ENCODE measurements at places on chromosomes 13 and 19. TPM values are rescaled to one million over a fixed set of nuclear protein-coding genes. Genes with fewer than 3 reads are reported as not detected.

The ZNF699 gene
- 11.7 TPM for total RNA-seq

The CGB3 gene
- not detected for total RNA-seq

The TNFSF9 gene
- total RNA-seq, result 4.5 TPM

The KCNN1 gene
- total RNA-seq, result not detected

The ZNF296 gene
- 3.0 TPM for total RNA-seq

The GARIN5A gene
- 0.64 TPM for total RNA-seq

The CELF5 gene
- 0.17 TPM for total RNA-seq

The PRR22 gene
- 3.5 TPM for total RNA-seq

The KIR2DL1 gene
- not detected for total RNA-seq

The LHB gene
- not detected for total RNA-seq

DNA sequence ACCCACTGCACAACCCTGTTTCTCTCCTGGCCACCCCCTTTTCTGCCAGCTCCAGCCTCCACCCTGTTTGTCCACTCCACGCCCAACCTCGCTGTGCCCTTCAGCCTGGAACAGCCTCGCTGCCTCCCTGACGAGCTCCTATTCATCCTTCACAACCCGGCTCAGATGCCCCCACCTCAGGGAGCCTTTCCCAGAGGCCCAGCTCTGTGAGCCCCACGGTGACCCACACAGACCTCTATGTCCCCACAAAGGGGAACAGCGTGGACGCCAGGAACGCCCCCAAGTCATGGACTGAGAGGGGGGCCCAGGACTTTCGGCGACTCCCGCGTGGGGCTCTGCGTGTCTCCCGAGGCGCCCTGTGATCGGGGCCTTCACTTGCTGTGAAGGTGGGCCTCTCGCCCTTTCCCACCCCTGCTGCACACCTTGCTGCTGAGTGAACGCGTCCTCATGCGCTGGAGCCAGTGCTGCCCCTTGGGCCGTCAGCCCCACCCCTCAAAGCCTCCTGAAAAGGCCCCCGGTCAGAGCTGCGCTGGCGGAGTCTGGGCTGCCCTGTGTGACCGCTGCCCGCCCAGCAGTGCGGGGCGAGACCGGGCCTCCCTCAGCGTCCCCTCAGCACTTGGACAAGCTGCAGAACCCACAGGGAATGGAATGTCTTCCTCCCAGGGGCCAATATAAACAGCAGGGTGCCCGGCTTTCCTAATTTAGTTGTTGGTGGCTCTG is 40.0 kb downstream of the ADPRHL1 start:
- DNase-seq, result no peak

DNA sequence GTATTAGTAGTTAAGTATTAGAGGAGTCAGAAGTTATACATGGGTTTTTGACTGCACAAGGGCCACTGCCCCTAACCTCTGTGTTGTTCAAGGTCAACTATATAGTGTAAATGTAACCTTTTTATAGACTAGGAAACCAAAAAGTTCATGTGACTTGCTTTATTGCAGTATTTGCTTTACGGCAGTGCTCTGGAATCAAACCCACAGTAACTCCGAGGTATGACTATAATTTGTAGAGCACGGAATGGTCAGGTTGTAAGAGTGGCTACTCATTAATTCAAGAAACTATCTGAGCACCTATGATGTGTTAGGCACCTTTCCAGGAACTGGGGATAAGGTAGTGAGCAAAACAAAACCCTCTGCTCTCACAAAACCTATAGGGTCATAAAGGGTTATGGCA is 22.2 kb downstream of the SUPT20H start:
- no peak for DNase-seq

GRCh38 chr19:3606690-3607289 is at the start of gene TBXA2R:
TBXA2R (minus strand) TSS chr19:3606875; CDS start chr19:3600634, 6,241 bp downstream.
- DNase-seq, result peak; percentile 21

GRCh38 chr13:107974409-107974808 is 240.9 kb downstream of the LIG4 start:
- DNase-seq, result no peak

GRCh38 chr13:25908366-25908765 is 143.4 kb downstream of the SHISA2 start:
- no peak for DNase-seq

- DNase-seq, result no peak
Observed at GRCh38 chr13:20908714-20909497, 6.4 kb upstream of the XPO4 start.

DNA sequence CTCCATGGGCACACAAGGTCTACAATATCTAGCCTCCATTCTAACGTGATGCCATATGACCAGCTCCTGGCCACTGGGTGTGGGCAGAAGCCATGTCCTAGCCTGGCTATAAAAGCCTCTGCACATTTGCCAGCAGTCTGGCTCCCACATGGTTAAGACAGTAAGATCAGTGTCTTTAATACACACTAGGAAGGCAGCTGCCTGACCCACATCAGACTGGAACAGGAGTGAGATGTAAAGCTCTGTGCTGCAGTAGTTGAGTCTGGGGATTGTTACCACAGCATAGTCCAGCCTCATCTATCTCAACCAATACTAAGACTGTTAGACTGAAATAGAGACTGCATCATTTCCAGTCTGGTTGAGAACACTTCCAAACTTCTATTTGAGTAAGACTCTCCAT is 533.1 kb downstream of the IRS2 start:
- no peak for DNase-seq

DNA sequence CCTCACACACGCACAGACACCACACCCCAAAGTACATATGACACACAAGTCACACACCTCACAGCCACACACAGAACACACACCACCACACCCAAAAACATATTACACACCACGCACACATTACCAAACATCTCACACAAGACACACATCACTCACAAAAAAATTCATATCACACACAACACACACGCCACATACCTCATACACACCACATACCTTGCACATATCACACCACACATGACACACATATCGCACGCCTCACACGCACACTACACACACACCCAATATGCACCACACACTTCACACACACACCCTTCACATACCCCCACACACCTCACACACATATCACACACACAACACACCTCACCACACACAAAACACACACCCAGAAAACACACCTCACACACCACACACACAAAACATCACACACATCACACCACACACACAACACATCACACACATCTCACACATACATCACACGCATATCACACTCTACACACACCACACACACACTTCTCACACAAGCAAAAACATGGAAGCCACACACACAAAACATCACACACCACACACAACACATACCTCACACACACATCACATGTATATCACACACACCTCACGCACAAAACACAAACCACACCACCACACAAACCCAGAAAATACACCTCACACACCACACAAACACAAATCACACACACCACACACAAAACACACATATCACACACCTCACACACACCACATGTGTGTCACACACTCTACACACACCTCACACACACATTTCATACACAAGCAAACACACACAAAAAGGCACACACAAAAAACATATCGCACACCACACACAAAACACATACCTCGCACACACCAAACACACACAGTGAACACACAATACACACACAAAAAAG is 132.1 kb downstream of the CRYL1 start:
- DNase-seq, result no peak

DNA sequence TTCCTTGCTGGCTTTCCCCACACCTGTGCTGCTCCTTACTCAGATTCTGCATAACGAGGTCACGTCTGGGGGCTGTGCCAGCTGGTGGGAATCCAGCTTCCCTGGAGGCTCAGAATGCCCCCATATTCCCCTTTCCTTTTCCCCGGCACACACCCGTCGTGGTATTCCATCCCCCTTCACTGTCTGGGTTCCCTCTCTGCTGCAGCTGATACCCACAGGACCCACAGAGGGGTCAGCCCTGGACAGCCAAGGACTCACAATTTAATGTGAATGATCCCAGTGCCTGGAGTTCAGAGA is 4.2 kb upstream of the MYH14 start:
- DNase-seq, result no peak

DNA sequence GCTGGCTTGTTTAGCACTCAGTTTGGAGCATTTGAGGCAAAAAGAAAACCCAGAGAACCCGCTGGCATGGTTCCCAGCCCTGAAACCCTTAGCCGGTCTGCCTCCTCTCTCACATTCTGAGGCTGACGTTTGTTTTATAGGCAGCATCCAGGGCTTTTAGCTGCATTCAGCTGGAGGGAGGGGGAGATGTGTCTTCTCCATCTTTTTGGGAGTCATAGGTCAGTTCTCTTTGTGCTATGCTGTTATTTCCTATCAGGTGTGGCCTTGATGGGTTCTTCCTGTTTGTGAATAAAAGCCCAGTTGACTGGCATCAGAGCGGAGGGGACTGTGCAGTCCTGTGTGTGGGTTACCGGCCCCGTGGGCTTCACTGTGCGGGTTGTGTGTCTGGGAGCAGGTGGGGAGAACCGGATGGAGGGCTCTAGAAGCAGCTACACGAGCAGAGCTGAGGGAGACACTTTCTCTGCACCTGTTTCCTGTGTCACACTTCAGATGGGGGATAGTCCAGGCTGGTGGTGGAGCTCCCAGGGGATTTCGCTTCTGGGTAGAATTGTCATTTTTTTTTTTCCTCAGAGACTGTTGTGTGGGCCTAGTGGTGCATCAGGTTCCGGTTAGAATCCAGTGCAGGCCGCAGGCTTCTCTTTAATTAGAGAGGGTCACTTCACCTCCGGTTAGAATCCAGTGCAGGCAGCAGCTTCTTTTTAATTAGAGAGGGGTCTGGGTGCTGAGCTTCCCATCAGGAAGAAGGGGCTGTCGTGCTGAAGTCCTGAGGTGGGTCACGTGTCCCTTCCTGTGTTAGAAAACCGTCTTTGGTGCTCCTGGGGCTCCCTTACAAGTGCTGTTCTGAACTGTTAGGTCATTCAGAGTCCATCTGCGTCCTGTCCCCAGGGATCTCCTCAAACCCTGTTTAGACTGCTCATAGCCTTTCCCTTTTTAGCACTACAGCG is 69.6 kb downstream of the ARHGEF7 start:
- peak; percentile 81 for DNase-seq

- no peak for DNase-seq
Observed at GRCh38 chr19:22545751-22546150, 88.4 kb upstream of the ZNF492 start.

- DNase-seq, result peak; percentile 4
Observed at GRCh38 chr19:49718991-49719390, 28.1 kb downstream of the CPT1C start.

- no peak for DNase-seq
Observed at GRCh38 chr13:23790577-23791170, 98.5 kb downstream of the MIPEP start.

GRCh38 chr19:28859811-28860210 is 353.1 kb downstream of the UQCRFS1 start:
- DNase-seq, result no peak

DNA sequence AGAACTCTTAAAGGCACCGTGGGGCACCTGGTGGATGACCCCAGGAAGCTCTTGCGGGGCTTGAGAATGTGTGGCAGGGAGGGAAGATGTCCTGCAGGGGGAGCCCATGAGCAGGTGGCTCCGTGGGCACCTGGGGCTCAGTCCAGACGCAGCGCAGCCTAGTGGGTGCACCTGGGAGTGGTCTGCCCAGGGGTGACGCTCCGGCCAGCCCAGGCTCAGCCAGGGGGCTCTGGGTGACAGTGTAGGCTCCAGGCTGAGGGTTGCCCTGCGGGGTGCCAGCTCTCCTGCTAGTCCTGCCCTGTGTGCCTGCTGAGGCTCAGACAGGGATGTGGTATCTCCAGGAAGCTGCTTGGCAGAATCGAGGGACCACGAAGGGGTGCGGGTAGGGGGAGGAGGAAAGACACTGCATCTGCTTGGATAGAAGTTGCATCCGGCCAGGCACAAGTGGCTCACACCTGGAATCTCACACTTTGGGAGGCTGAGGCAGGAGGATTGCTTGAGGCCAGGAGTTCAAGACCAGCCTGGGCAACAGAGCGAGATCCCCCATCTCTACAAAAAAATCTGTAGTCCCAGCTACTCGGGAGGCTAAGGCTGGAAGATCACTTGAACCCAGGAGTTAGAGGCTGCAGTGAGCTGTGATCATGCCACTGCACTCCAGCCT is 15.0 kb upstream of the PGLS start:
- DNase-seq, result peak; percentile 88

DNA sequence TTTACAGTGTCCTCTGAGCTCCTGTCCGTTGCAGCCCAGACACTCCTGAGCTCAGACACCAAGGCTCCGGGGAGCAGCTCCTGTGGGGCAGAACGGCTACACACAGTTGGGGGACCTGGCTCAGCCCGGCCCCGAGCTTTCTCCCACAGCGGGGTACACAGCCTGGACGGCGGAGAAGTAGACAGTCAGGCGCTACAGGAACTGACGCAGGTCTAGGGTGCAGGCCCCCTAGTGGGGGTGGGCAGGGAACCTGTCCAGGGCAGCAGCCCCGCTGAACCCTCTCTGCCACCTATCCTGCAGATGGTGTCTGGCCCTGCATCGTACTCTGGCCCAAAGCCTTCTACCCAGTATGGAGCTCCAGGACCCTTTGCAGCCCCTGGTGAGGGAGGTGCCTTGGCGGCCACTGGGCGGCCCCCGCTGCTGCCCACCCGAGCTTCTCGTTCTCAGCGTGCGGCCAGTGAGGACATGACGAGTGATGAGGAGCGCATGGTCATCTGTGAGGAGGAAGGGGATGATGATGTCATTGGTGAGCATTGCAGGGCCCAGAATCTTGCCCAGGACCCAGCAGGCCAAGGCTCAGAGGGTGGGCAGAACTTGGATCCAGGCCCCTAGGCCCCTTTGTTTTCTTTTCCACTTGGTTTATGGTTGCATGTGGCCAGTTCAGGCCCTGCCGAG is 12.9 kb upstream of the PRR19 start:
- DNase-seq, result no peak

- peak; percentile 78 for DNase-seq
Observed at GRCh38 chr19:2476451-2477140, 669 bp downstream of the GADD45B start.

Data from CD4-positive, CD25-positive, alpha-beta regulatory T cell (primary cell).